NCI-H446 (cell line): ENCODE measurements at places on chromosomes 2 and 18.

- peak; percentile 48 for DNase-seq
These were observed 125.7 kb upstream of the EPAS1 start for GRCh38 chr2:46171411-46171953.

DNA sequence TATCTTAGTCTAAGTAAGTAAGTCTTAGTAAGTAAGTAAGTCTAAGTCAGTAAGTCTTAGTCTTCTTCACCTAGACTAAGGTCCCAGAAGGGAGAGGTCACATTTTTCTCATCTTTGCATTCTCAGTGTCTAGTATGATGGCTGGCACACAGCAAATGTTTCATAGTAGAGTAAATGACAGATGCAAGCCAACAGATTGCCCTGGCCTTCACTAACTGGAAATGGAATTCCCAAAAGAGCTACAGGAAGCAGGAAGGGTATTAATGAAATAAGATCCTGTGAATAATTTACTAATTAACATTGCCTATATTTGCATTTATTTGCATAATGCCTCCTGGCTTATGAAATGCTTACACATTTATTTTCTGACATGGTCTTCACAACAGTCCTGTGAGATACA lies 221.6 kb downstream of the RAD51AP2 start:
- no peak for DNase-seq

DNA sequence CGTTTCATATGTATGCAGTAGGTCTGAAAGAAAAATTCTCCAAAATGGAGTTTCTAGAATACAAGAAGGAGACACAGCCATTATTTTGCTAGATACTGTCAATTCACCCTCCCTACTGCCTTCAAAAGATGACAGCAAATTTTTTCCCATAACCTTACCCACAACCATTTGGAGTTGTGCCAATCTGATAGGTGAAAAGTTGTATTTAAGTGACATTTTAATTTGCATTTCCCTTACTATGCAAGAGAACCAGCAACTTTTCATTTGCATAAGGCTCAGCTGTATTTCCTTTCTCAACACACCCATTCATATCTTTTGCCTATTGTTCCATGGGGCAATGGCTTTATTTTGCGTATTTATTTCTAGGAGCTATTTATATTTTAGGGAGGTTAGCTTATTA lies 31.4 kb upstream of the IL18RAP start:
- no peak for DNase-seq

- DNase-seq = no peak
These were observed 116.1 kb upstream of the HDAC4 start for GRCh38 chr2:239516954-239517305.

DNA sequence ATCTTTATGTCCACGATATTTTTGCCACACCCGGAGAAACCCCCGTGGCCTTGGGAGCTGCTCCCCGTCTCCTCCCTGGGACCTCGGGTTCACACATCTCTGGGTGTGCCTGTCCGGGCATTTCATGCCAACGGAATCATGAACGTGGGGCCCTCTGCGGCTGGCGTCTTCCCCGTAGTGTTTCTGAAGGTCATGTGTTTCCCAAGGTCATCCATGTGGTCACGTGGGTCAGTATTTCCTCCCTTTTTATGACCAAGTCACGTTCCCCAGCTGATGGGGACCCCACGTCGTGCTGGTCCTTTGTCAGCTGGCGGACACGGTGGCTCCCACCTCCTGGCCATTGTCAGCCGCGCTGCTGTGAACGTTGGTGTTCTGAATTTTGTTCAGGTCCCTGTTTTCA lies 135.7 kb downstream of the NFATC1 start:
- no peak for DNase-seq

DNA sequence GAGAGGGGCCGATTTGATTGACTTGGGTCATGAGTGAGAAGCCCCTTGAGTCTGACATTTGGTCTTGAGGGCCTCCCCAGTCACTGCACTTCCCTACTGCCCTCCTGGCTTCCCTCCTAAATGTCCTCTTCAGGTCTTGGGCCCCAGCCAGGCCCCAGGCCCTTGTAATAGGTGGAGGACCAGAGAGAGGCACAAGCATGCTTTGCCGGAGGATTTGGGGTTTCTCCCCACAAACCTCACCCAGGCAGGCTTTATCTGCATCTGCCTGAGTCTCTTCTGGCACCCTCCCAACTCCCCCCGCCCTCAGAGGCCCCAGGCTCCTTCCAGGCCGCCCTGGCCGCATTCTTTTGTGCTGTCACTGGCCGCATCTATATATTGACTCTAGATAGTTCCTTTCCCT lies 270.7 kb downstream of the HAUS1 start:
- no peak for DNase-seq

DNA sequence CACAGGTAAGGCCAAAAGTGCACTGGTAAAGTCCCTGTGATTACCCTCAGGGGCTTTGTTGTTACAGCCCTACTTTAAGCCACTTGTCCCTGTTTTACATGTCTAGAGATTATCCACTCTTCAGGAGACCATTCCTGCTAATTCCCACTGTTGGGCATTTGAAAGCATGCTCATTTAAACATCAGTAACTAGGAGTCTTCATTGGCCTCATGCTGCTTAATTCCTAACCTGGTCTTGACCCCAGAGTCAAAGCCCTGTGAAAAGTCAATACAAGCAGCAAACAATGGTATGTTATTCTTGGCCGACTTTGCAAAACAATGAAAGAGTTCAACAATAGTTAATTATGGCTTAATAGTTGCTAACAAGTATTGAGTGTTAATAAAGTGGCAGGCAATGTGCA lies 23.2 kb downstream of the AFF3 start:
- DNase-seq = no peak

DNA sequence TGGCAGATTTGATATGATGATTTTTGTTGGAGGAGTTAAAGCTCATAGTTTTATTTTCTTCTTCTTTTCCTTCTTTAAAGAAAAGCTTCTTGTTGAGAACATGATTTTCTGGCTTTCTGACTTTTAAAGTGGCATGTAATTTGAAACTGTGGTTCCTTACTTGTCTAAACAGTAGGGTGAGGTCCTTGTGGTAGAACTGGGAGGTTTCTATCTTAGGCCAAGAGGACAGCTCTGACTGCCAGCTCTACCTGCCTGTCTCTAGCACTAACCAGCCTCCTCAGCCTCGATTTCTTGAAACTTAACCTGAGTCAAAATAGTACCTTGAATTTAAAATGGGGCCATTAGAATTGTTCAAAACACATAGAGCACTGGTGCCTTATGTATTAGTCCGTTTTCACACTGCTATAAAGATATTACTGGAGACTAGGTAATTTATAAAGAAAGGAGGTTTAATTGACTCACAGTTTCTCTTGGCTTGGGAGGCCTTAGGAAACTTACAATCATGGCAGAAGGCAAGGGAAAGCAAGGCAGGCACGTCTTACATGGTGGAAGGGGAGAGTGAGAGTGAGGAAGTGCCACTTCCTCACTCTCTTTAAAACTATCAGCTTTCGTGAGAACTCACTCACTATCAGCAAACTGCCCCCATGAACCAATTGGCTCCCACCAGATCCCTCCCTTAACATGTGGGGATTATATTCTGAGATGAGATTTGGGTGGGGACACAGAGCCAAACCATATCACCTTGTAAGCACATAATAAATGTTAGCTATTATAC lies 119.0 kb downstream of the CERS6 start:
- no peak for DNase-seq

GRCh38 chr2:11537951-11538350 lies 4.1 kb downstream of the GREB1 start:
- no peak for DNase-seq

DNA sequence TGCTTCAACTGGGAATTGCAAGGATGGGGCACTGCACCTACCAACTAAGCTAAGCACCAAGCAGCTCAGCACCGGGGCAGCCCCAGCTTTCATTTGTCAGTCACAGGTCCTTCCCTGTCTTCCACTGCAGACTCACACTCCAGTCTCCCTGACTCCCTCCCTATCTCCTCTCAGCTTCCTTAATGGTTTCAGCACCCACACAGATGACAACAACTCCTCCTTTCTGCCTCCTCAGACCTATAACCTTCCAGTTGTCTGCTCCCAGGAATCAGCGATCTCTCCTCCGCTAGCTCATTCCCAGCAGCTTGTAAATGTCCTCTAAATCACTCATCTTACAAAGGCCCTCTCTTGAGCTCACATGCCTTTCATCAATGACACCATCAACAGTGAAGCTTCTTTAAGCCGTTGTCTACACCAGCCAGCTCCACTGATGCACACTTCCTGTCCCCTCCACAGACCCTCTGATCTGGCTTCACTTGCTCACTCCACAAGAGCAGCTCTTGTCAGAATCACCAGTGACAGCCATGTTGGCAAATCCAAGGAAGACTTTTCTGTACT lies 32.1 kb downstream of the CLASP1 start:
- no peak for DNase-seq

GRCh38 chr2:122935506-122935905 lies 1089.6 kb upstream of the CNTNAP5 start:
- no peak for DNase-seq

DNA sequence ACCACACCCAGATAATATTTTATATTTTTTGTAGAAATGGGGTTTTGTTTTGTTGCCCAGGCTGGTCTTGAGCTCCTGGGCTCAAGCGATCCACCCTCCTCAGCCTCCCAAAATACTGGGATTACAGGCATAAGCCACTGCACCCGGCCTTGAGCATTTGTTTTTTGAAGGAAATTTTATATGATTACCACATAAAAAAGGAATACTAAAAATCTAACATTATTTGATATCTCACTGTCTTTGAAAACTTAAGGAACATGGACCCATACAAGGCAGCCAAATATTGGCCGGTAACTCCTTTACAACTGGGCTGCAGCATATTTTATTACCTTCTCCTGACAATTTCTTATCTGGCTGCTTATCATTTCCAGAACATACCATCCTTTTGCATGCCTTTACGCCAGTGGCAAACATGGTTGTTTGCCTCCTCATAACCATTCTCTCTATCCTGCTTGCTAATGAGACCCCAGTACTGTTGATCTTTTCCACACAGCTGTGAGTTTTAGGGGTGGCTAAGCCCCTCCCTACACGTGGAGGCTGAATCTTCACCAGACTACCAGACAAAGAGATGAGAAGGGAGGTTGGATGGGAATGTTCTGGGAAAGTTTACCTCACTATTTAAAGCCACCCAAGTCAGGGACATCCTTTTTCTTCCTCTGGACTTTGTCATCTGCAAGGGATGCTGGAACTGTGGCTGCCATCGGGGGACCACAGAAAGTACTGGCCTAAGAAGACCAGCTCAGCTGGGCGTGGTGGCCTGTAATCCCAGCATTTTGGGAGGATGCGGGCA lies 157.5 kb downstream of the TGIF1 start:
- DNase-seq = no peak

DNA sequence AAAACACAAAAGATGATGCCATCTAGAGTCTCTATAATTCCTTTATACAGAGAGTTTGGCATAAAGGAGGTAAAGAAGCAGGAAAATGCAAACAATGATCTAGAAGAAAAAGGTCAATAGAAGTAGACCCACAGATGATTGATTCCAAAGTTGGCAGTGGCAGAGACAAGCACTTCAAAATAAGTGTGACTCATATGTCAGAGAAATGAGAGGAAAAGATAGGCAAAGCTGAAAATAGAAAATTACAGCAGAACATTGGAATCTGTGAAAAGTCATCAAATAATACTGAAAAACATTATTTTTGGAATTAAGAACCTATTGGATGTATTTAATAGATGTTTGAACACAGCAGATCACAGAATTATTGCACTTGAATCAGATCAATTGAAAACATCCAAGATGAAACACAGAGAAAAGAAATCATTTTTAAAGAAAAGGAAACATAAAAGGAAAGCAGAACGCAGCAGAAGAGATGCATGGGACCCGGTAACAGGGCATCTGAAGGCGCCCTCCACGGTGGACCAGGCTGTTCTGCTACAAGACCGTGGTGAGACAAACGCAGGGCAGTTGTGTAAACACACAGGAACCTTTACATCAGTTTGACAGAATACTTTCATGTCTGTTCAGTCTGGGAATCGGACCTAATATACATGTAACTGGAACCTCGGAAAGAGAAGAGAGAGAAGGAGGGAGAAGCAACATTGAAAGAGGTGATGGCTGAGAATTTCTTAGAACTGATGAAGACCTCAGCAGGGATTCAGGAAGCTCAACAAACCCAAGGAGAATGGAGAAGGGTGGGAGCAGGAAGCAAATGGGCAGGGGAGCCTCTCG lies 74.6 kb upstream of the GPC1 start:
- no peak for DNase-seq

DNA sequence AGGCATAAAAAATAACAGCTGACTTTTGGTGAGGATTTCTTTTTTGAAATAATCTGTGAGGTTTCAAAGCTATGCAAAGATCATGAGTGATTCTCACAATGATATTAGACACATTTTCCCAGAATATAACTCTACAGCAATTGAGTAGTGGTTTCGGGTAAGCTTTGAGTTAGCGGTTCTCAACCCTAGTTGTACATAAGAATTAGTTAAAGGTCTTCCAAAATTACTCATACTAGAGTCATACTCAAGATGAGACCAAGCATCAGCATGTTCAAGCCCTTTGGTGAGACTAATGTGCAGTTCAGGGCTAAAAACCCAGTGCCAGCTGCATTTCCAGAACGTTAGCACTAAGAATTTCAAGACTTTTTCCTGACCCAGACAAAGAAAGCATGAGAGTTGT lies 31.1 kb downstream of the DSG4 start:
- DNase-seq = no peak

- DNase-seq = no peak
These were observed 4.4 kb downstream of the ACTR3 start for GRCh38 chr2:113894156-113894743.

DNA sequence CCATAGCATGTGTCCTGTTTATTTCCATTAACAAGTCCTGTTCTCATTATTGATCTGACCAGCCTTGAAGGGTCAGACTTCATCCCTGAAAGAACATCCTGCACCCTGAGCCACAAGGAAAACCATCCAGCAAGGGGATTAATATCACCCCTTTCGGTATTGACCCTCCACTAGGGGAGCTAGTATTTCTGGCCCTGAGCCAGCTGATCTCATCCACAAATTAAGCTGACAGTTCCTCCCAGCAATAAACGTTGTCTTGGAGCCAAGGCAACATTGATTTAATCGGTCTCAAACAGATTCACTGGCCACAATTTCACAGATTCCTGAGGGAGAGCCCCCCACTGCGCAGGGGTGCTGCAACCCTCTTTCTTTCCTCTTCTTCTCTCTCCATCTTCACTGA lies 353.1 kb upstream of the FANCL start:
- no peak for DNase-seq

- no peak for DNase-seq
These were observed 585 bp upstream of the MOB1A start for GRCh38 chr2:74179063-74179865.

- DNase-seq = no peak
These were observed 353 bp upstream of the NUP35 start for GRCh38 chr2:183123959-183124221.

GRCh38 chr2:8722986-8723385 lies 41.1 kb downstream of the ID2 start:
- no peak for DNase-seq

- no peak for DNase-seq
These were observed 36.9 kb downstream of the SUMO1 start for GRCh38 chr2:202201220-202202160.
